Kasumi-1 (cell line): ENCODE measurements at places on chromosomes 2 and 18.

DNA sequence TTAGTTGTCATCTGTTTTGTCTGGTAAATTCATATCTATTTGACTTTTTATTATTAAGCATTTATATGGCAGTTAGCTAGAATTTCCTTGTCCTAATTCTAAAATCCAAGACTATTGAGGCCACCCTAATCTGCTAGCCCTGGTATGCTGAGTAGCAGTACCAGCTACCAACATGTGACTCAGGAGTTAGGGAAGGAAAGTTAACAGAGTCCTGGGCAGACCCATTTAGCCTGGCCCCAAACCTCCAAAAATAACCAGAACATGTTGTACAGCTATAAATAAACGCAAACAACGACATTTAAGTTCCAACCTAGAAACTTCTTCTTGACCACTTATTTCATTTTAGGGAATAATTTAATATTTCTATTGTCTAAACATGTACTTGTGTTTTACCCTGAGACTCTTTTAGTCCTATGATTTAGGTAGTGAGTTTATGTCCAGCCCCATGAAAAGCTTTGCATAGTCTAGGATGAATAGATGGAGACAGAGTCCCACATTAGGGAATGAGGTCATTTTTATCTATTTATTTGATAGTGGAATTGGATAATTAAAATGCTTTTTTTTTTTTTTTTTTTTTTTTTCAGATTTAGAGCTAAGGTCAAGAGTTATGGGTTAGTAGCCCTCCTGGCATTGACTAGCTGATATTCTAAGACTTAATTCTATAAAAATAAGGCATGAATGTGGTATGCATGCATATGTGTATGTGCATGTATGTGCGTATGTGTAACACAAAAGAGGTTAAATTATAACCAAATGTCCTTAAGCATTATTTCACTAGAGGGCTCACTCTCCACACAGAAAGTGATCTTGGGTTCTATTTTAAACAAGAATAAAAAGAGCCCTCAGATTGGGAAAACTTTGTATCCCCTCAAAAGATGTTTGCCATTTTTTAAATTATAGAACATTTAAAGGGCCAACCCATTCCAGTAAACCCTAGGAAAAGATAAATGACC is 160.1 kb upstream of the MAPRE2 start:
- DNase-seq, result no peak

- DNase-seq, result peak; percentile 2
These were observed 537 bp downstream of the AGFG1 start for GRCh38 chr2:227472265-227473121.

- no peak for DNase-seq
These were observed 103.6 kb upstream of the CELF4 start for GRCh38 chr18:37668971-37669747.

DNA sequence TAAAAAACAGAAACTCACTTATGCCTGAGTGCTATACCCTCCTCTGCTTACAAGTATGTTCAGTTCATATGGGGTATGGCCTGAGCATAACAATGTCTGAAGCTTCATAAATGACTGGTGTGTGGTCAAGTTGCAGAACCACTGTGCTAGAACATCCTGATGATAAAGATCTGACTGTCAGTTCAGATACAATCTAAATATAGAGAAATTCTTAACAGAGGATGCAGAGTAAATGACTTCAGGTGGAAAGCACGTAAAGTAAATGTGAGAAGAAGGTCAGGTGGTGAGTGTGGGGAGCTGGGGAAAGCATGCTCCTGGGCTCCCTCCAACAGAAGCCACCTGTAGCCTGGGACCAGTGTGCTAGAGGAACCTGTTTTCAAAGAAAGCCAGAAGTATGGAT is 926.2 kb downstream of the TSN start:
- DNase-seq, result no peak

DNA sequence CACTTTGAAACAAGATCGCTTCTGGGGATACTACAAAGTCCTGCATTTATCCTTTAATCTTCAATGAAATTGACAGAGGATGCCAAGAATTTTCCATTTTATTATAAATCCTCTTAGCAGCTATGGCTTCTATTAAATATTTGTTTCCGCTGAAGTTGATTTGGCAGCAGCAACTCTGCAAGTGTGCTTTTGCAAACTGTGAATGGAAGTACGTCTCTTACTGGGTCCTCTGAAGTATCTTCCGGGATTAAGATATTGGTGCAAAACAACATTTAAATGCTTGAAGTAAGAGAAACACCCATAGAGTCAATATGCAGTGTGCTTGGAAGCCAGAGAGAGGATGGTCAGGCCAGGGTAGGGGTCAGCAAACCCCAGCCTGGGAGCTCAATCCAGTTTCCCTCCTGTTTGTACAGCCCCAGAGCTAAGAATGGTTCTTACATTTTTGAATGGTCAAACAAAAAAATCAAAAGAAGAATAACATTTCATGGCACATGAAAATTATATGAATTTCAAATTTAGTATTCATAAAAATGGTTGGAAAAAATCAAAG is 13.6 kb downstream of the CCDC68 start:
- DNase-seq, result no peak

DNA sequence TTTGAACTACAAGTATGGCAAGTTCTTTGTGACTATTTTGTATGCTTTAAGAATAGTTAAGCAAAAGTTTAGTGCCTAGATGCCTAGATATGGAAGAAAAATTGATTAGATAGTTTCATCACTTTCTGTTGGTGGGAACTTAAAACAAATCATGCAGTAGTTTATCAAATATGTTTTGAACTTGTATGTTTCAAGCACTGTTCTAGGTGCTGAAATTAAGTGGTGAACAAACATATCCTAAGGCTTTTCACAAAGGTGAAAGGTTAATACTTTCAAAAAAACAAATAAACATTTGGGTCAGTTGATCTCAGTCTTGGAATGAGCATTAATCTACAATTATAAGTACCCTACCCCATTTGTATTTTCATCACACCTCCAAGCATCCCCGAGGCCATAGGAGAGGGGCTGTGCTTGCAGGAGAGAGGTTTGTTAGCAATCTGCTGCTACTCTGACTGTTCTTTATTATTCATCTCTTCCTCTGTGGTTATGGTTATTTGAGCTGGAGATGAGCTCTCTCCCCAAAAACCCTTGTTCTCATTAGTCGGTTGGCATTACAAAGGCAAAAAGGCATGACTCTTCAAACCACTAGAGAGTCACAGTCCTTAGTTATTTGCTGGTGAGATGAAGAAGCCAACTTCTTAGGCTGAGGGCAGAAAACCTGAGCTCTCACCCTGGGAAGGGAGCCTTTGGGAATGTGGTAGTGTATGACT is 103.9 kb upstream of the FHL2 start:
- DNase-seq, result no peak

DNA sequence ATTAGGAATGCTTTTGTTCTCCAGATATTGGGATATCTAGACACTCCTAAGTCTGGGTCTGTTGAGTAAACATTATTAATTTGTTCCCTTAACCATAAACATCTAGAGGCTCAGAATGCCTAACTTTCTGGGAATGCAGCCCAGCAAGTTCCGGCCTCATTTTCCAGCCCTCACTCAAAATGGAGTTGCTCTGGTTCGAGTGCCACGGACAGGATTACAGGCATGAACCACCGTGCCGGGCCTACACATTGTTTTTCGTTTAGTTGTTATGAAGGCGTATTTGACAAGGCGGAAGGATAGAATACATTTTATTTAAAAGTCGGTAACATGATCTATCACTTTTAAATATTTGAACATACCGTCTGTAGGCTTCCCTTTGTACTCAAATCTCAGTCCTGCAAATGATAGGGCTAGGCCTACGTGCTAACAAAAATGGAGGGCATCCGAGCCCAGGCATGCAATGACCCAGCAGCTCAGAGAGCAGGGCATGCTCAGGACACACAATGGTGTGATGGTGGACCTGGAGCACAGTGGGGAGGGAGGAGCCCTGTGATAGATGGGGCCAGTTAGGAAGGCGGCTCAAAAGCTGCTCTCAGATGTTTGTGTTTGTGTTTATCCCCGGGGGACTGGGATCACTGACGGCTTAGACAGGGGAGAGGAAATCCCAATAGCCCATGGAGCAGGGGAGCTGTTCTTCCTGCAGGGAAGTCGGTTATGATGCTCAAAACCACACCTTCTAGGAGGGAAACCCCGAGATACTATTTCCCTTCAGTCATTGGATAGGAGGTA is 2.9 kb upstream of the SCYGR1 start:
- DNase-seq, result no peak

- DNase-seq, result no peak
These were observed 31.9 kb upstream of the CASP8 start for GRCh38 chr2:201228271-201228911.
